ENCODE measurements at places on chromosomes 11 and 22.
A peak's percentile ranks its signal among the peaks of the same experiment; 100 is the strongest.

DNA sequence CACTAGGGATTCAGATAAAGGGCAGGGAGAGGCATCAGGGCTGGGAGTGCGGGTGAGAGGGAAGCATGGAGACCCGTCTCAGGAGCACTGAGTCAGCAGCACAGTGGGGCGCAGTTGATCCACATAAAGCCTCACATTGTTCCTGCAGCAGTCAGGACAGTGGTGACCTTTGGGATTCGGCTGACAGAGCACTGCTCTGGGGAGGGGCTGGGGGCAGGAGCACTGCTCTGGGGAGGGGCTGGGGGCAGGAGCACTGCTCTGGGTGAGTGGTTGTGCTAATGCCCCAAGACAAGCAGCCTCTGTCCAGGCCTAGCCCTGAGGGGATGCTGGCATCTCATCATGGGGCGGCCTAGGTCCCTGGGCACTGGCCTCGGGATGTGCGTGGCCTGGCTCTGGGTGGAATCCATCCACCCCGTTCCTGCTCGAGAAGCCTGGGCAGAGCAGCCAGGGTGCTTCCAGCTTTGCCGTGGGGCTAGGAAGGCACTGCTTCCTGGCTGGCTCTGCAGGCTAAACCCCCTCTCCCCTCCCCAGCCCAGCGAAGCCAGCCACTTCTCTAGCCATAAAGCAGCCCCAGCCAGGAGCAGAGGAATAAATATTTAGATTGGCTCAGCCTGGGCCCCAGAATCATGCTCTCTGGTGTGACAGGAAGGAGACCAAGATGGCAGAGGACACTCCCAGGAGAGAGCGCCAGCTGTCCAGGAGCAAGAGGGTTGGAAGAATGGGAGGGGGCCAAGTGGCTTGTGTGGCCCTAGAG is 7.3 kb downstream of the OAF start:
- no peak for DNase-seq

DNA sequence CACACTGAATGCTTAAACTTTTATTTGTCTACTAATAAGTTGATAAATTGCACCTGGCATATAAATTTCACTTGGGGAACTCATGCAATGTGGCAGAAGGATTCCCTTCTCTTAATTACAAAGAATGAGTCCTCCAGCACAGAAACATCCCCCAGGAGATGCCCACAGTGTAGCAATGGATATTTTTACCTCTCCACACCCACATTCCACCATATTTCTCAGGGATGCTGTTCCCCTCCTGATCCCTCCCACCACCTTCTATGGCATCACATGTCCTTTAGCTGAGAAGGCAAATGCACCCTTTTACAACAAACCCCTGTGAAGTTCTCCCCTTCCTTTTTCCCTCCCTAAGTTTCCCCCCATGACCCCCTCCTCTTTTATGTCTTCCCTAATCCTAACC is 56.1 kb upstream of the UBASH3B start:
- no peak for DNase-seq

- no peak for DNase-seq
Measured at GRCh38 chr22:36245805-36246356, 6.6 kb upstream of the APOL2 start.

- peak; percentile 29 for DNase-seq
Measured at GRCh38 chr11:123707606-123708205, 33.8 kb downstream of the ZNF202 start.

GRCh38 chr11:14288189-14288935 is 70.6 kb downstream of the RRAS2 start:
- no peak for DNase-seq

DNA sequence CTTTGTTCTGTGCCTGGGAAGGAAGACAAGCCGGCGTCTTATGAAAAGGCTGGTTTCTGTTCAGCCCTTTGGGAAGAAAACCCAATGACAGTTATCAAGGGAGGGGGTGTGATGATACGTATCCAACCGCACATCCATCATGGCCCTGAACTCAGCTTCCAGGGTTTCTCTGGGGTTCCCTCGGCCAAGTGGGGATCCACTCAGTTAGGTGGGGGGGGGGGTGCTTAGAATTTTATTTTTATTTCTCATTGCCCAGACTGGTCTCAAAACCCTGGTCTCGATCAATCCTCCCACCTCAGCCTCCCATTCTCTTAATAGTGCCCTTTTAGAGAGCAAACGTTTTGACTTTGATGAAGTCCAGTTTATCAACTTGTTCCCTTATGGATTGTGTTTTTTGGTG is 25.7 kb downstream of the KCNQ1 start:
- no peak for DNase-seq

DNA sequence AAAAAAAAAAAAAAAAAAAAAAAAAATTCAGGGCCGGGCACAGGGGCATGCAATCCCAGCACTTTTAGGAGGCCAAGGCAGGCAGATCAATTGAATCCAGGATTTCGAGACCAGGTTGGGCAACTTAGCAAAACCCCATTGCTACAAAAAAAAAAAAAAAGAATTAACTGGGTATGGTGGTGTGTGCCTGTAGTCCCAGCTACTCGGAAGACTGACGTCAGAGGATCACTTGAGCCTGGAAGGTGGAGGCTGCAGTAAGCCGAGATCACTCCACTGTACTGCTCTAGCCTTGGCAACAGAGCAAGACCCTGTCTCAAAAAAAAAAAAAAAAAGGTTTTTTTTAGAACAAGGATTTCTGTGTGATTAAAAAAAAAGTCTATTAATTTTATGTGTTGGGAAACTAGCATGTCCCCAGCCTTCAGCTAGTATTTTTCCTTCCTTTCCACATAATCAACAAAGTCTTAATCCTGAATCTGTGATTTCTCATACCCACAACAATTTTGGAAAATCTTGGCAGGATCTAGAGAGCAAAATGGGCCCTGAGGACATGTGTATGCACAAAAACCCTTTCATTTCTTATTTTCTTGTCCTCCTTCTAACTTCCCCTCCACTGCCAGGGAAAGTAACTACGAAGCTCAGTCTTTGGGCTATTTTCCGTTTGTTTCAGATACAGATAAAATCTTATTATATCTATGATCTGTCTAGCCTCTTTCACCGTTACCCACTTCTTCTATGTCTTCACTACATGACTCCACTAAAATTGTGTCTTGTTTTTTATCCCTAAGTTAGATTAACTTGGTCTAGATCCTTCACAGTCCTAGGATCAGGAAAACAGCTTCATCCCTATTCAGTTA is 5.7 kb upstream of the AMBRA1 start:
- DNase-seq = no peak

DNA sequence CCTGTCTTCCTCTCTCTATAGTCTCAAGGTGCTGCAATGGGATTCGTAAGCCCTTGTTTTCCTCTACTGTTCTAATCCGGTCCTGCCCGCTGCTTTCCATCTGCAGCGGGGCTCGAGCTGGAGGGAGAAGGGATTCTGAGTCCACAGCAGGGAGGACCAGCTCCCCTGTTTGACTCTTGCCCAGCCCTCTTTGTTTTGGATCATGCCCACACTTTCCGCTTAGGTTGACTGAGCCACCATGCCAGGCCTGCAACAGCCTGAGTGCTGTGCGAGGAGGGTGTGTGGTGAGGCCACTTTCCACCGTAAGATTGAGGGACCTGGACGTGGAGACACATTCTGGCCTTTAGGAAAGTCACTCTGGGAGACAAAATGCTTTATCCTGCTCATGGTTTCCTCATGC is 58.3 kb downstream of the CEP164 start:
- no peak for DNase-seq

- no peak for DNase-seq
Measured at GRCh38 chr11:1821562-1821961, 13.2 kb upstream of the SYT8 start.

DNA sequence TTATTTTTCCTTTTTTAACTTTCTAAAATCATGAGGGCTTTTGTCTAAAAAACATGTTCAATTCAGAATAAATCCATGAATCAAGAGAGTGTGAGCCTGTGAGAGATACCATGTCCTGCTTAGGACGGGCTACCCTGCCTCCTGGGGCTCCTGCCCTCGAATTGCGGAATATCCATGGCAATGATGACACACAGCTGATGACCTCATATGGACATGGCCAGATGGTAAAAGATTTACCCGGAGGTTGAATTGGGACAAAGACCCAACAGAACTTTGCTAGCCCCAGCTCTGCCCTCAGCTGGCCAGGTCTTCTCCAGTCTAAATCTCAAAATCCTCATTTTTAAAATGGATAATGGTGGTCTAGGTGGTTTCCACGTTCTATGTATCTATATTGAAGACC is 538.1 kb upstream of the API5 start:
- no peak for DNase-seq

DNA sequence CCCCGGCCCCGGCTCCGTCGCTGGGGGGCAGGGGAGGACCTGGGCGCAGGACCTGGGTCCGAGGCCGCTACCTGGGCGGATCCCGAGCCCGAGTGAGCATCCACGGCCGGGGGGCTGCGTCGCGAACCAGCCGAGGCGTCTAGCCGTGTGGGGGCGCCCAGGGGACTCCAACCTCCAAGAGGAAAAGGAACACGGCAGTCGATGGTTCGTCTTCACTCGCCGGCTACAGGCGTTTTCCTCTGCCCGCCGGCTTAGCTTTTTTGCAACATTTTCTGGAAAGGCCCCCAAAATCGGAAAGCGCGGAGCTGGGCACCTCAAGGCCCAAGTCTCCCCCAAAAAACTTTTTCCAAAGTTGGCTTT is 666 bp downstream of the PDGFB start:
- no peak for DNase-seq

DNA sequence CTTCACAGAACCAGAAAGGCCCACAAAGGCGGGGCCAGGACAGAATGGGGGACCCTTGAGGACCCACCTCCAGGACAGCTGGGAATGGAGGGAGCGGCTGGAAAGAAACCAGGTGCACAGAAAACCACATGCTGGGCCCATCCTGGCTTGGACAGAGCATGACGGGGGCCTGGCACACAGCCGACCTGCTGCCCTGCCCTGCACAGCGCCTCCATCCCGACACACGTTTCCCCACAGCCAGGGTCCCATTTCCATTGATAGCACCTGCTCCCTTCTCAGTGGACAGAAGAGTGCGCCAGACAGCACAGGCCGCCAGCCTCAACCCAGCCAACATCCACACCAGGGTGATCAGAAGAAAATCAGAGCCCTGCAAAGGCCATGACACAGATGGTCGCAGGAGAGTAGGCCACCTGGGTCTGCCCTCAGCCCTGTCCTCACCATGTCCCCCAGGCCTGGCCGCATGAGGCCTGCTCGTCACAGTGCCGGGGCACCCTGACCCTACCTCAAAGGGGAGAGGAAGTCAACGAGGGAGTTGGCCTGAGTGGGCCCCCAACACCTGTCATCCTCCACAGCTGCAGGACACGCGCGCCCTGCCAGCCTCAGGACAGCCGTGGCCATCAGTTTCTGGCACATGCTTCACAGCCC is 28.1 kb downstream of the BRD1 start:
- no peak for DNase-seq

DNA sequence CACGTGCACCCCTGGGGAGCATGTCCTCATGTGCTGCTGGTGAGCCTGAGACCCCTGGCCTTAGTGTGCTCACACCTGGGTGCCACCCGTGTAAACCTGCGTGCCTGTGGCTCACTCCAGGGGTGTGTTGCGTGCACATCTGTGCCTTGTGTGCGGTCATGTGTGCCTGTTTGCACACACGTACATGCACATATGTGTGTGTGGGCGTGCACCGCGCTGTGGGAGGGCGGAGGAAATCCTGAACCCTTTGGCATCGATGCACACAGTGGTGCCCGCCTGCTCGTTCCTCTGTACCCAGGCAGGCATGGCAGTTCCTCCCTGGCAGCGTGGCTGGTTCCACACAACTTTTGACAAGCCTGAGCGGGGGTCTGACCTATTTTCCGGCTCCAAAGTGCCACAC is 1181.9 kb downstream of the BRD1 start:
- DNase-seq = no peak

DNA sequence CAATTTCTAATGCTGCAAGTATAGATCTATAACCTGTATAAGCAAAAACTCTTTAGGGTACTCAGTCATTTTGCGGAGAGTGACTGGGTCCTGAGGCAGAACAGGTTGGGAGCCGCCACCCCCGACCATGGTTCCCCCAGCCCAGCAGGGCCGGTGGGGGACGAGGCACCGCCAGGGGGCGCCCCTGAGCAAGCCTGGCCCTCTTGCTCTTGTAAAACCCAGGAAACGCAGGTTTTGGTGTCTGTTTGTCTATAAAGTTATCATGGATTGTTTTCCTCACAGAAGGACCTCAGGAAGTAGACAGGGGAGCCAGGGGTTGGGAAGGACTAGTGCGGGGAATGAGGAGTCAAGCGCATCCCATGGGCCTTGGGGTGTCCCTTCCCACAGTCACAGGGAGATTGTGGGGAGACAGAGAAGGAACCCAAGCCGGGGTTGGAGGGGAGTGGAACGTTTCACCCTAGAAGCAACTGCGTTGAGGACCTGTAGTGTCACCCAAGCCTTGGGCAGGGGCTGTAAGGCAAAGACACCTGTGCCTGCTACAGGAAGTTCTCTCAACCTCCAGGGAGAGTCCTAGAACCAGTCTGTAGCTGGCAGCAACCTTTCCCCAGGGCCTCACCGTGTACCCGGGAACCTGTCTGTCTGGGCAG is 26.4 kb downstream of the KCTD17 start:
- peak; percentile 76 for DNase-seq

GRCh38 chr22:46036558-46037408 is 59.8 kb upstream of the WNT7B start:
- DNase-seq = no peak

- no peak for DNase-seq
Measured at GRCh38 chr11:108117746-108118371, 3.5 kb upstream of the ACAT1 start.

GRCh38 chr11:6841694-6842093 is 3.8 kb upstream of the OR10A5 start:
- DNase-seq = no peak

DNA sequence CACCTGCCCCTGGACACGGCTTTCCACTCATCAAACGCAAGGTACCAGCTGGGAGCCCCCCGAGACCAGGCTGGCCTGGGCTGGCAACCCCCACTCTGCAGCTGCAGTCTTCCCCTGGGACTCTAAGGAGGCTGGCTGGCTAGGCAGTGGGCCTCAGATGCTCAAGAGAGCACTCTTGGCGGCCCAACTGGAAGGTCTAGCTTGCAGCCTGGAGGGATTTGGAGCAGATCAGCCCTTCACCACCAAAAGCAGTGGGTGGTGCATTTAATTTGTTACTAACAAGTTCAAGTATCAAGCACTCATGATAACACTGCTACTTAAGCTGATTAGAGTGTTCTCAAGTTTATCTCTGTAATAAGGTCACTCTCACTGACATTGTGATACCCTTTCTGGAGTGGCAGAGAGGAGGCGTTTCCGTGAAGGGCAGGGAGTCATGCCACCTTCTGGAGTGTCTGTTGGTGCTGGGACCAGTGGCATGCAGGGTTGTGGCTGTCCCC is 21.5 kb downstream of the C22orf23 start:
- DNase-seq = no peak

Data from stimulated activated CD8-positive, alpha-beta memory T cell treated with anti-CD3 and anti-CD28 coated beads, Interleukin-4, amount 100 ng/mL, for 24 hours (primary cell).